ENCODE measurements at places on chromosomes 2 and 18.

DNA sequence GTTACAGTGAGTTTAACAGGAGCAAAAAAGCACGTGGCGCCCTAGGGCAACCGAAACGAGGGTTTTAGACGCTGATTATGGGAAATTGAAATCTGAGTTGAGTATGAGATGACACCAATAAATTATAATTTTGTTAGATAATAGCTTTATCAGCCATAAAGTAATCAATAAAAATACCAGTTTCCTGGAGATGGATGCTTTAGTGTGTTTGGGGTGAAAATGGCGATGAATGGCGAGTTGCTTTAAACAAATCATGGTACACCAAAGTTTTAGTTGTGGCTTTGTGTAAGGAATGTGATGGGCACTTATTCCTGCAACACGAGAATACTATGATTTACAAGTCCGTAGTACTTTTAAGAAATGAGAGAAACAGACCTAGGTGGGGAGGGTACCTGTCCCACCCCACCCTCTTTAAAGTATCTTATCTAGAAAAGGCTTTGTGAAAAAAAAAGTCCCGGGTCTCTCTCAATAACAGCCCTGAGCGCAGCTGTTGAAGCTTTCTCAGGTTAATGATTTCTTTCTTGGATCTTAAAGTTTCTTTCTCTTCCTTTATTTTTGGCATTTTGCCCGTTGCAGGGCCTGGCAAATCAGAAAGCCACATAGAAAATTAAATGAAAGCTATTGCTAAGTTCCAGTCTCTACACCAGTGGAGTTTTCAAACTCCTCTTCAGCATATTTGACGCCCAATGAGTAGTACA, 1.5 kb upstream of the RRM2 start:
- DNase-seq, result no peak

DNA sequence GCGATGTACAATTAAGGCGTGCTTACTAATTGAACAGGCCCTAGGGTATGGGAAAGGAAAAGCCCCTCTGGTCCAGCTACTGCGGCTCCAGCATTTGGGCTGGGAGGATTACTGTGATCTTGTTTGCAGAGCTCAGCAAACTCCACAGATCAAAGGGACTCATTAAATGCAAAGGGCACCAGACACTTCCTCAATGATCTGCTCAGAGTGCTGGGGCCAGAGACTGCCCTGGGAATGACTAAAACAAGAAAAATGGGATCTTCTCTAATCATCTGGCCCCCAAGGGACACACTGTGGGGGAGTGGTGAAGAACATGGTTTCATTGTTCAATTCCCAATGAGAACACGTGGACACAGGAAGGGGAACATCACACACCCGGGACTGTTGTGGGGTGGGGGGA, 85.0 kb downstream of the MARCHF4 start:
- no peak for DNase-seq

DNA sequence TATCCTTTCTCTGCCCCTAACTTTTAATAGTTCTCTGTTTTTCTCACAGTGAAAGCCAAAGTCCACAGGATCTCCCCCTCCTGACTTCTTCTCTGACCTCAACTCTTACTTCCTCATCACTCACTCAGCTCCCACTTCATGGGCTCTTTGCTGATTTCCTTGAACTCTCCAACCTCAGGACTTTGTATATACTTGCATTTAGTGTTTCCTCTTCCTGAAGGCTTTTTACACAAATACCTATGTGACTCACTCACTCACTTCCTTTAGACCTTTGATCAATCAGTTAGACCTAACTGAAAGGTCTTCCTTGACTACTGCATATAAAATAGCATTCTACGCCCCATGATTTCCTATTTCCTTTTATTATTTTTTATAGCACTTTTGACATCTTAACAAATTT, 233.1 kb upstream of the MEX3C start:
- no peak for DNase-seq

GRCh38 chr2:100178085-100178788, 35.8 kb upstream of the AFF3 start:
- peak; percentile 5 for DNase-seq

GRCh38 chr2:45845566-45845965, 194.1 kb downstream of the PRKCE start:
- no peak for DNase-seq

- no peak for DNase-seq
Observed at GRCh38 chr2:159612255-159612901, 4.0 kb downstream of the BAZ2B start.

DNA sequence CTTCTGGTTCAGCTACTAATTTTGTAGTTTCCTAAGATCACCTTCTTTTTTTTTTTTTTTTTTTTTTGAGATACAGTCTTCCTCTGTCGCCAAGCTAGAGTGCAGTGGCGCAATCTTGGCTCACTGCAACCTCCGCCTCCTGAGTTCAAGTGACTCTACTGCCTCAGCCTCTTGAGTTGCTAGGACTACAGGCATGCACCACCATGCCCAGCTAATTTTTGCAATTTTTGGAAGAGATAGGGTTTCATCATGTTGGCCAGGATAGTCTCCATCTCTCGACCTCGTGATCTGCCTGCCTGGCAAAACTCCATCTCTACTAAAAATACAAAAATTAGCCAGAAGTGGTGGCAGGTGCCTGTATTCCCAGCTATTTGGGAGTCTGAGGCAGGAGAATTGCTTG, 301.5 kb upstream of the TFPI start:
- no peak for DNase-seq

DNA sequence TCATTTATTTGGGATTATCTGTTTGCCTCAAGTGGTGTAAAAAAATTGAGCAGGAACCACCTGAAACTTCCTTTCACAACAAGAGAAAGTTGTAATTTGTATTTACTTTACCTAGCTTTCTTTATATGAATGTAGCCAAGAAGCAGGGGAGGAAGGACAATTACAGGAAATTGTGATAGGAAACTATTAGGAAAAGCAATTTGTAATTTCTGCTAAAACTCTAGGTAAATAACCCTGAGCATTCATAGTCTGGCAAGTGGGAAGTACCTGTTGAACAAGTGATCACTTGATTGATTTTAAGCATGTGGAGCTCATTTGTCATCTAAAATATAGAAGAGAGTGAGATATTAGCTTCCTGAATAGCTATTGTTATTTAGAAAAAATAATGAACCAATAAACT, 5.0 kb downstream of the TFPI start:
- no peak for DNase-seq

DNA sequence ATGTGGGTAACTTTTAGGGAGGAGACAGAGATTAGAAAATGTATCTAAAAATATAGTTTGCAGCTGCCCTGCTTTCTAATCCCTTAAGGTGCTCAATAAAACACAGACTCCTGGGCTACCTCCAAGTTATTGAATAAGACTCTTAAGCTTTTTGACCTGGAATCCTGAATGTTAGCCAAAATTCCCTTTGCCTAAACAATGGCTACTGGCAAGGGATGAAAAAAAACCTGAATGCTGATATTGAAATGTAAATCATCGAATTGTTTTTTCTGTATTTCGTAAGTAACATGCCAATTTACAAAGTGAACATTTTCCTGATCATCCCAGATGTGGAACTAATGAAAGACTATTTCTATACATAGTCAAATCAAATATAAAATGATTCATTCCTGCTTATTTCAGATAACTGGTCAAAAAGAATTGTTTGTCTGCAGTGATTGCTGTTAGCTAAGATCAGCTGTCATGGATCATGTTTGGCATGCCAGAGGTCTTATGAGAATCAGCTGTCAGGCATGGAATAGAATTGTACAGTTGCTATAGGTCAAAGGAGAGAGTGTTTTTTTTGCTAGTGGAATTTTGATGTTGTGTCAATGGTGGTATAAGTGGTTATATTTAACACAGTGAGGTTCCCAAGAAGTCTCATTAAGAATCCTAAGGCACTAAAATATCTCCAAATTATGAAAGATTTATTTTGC, 363.6 kb upstream of the CWC22 start:
- no peak for DNase-seq

DNA sequence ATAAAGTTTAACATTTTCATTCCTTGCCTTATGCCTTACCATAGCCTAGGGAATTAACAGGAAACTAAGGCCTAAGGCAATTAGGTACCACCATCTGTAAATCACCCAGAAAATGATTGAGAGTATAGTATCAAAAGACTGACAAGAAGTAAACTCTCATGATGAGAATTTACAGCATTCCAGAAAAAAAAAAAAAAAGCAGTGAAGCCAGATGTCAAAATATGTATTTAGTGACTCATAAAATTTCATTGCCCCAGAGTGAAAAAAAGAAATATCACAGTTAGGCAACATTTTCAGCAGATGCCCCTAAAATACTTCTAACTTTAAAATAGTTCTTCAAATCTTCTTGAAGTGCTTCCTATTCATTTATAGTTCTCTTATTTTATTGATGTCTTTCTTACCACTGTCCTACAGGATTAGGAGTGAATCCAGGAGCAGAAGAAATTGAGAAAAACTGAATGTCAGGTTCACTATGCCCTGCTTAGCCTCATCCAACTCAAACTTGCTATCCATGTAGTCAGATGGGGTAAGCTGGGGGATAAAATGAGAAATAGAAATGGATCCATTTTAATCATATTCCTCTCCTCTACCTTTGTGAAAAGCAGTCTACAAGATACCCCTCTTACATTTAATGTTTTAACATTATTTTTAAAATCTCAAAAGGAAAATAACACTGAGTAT, 57.3 kb upstream of the TANK start:
- DNase-seq, result no peak

- DNase-seq, result no peak
Observed at GRCh38 chr2:144239306-144239705, 280.6 kb downstream of the ZEB2 start.

- no peak for DNase-seq
Observed at GRCh38 chr2:236997069-236997715, 88.5 kb upstream of the COPS8 start.

DNA sequence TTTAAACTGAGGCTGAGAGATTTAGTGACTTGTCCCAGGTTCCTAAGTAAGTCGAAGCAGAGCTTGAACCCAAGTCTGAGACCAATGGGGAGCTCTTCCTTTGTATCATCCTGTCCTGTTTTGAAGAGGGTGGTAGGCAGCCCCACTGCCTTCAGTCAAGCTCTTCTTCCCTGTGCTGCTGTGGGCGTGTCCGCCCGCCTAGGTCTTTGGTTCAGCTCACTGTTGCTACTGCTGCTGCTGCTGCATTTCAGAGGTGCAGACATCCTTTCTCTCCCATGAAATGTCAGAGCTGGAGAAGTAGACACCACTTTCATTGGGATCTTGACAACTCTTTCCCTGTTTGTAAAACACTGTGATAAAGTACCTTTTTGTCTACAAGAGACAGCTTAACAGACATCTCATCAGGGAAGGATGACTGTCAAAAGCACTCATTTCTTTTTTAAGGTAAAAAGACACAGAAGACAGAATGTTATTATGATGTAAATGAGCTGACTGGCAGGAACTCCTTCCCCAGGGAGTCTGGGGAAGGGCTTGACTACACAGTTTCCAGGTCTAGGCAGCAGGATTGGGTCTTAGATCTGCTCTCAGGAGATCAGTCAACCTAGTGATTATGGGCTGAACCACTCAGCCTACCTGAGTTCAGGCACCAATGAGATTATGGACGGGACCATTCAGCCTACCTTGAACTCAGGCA, 91.7 kb upstream of the TRIB2 start:
- no peak for DNase-seq

GRCh38 chr2:153476491-153476815, 2.1 kb downstream of the RPRM start:
- no peak for DNase-seq

- no peak for DNase-seq
Observed at GRCh38 chr18:8839281-8839680, 133.9 kb downstream of the MTCL1 start.

- DNase-seq, result no peak
Observed at GRCh38 chr2:10232096-10232815, 70.4 kb upstream of the HPCAL1 start.

DNA sequence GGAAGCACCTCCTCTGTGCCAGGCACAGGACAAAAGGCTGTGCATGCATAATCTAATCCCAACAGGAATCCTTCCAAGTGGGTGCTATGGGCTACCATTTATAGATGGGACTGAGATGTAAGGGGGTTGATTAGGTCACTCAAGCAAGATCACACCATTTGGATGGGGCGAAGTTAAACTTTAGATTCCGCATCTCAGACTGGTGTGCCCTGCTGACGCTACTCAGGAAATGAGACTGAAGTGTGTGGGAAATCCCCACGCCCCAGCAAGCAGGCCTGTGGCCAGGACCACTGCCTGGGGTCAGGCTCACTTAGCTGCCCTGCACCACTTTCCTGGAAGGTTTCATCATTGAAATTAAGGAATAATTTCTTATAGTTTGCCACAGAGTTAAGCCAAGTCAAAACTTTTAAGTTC, 70.5 kb upstream of the PPP1CB start:
- peak; percentile 75 for DNase-seq

DNA sequence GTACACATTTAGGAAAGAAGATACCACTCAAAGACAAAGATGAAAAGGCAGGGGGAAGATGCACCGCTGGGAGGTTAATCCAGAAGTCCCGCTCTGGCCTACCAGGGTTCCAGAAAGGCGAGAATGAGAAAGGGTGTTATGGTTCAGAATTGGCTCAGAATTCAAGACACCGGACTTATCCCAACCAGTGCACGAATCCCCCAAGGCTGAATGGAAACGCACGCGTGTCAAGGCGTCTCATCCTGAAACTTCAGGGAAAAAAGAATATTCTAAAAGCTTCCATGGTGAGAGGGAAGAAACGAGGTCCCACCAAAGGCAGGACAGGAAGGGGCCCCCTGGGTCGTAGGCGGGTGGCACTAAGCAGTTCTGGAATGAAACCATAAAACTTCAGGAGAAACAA, 71.9 kb downstream of the SLC66A2 start:
- no peak for DNase-seq

- DNase-seq, result no peak
Observed at GRCh38 chr2:37898448-37898847, 26.6 kb upstream of the RMDN2 start.

- no peak for DNase-seq
Observed at GRCh38 chr18:29185801-29186200, 1008.9 kb upstream of the CDH2 start.

DNA sequence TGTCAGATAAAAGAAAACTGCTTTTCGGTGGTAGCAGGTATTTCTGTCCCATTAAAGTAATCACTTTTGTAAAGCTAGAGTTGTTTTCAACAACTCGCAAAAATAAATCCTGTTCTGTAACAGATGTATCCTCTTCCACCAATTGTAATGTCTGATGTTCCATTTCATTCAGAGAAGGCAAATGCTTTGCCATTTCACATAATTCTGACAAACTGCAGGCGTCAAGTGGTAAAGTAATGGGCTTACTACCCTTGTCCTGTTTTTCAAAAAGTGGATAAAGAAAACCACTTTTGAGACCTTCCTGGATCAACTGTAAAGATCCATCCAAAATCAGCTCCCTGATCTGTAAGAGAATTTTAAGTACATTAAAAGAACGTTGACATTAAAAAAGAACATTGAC, 16.6 kb downstream of the METTL4 start:
- DNase-seq, result no peak

- no peak for DNase-seq
Observed at GRCh38 chr2:59745085-59745484, 808.4 kb downstream of the BCL11A start.

- peak; percentile 6 for DNase-seq
Observed at GRCh38 chr18:61833387-61833786, 59.4 kb downstream of the RNF152 start.

DNA sequence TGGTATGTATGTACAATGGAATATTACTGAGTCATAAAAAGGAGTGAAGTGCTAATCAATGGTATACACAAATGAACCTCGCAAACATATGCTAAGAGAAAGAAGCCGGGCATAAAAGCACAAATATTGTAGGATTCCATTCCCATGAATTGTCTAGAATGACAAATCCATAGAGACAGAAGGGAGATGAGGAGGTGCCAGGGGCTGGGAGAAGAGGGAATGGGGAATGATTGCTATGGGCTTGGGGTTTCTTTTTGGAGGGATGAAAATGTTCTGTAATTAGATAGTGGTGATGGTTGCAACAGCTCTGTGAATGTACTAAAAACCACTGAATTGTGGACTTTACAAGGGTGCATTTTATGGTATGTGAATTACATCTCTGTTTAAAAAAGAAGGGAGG, 73.5 kb downstream of the GLI2 start:
- DNase-seq, result no peak
